ENCODE measurements at places on chromosomes 2 and 18.
A peak's percentile ranks its signal among the peaks of the same experiment; 100 is the strongest.

DNA sequence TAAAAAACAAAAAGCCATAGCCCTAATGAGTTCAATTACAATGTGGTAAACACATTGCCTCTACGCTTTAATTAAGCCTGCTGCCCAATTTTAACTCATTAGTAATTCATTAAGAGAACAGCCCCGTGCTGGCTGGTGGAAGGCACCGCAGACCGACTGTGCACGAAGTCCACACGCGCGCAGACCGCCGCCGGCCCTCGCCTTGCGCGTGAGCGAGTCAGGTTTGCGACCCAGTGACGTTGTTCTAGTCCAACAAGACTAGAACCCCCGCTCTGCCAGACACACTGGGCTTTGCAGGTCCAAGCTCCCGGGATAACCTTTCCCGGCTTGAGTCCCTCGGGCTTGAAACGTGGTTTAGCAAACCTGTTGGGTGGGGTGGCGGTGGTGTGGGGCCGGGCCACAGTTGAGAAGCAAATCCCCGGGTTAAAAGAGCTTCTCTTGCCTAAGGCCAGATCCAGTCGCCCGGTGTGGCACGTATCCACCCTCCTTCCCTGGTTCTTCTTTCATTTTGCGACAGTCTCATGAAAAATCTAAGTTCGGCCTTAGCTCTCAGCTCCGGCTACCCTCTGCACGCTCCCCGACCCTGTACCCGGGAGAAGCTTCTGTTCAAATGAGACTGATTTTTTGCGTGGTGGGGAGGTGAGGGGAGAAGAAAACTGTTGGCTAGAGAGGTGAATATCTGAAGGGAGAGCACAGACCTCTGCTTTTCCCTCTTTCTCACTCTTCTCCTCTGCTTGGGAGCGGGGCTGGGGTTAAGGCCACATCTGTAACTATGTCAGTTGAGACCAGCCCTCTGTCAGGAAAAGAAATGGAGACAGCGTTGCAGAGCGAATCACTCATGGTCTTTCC is 11.1 kb upstream of the SKOR2 start:
- no peak for DNase-seq

GRCh38 chr2:70994009-70994698 is 519 bp downstream of the TEX261 start:
- DNase-seq, result peak; percentile 47

GRCh38 chr2:40103590-40103989 is 324.5 kb upstream of the THUMPD2 start:
- no peak for DNase-seq

GRCh38 chr2:196112418-196113034 is 43.9 kb upstream of the DNAH7 start:
- DNase-seq, result no peak

GRCh38 chr2:47177043-47177565 is 22.0 kb upstream of the STPG4 start:
- no peak for DNase-seq

- DNase-seq, result peak; percentile 61
Measured at GRCh38 chr18:79964330-79965118, at the start of gene HSBP1L1. Gene HSBP1L1, plus strand, starts transcription at chr18:79964643. Its CDS starts 93 bp downstream, at chr18:79964736.
